ENCODE measurements at places on chromosomes 1 and 21. TPM values are rescaled to one million over a fixed set of nuclear protein-coding genes. Genes with fewer than 3 reads are reported as not detected.

TRIM67 gene
- total RNA-seq: 0.03 TPM

KCNT2 gene
- total RNA-seq: not detected

GAS5 gene
- 283 TPM for total RNA-seq

LRRC39 gene
- 0.05 TPM for total RNA-seq

FBXO2 gene
- total RNA-seq: not detected

IL22RA1 gene
- 32.8 TPM for total RNA-seq

NR1I3 gene
- total RNA-seq: not detected

SERPINC1 gene
- not detected for total RNA-seq

TSPEAR gene
- total RNA-seq: not detected

FCRL1 gene
- 0.28 TPM for total RNA-seq

ALDH4A1 gene
- total RNA-seq: 68.0 TPM

DNASE2B gene
- not detected for total RNA-seq

CAMK1G gene
- not detected for total RNA-seq
